ENCODE measurements at places on chromosomes 13 and 19.

GRCh38 chr13:112160558-112160957 lies 93.6 kb downstream of the SOX1 start:
- no peak for DNase-seq

- no peak for DNase-seq
These were observed 79.5 kb upstream of the ZNF835 start for GRCh38 chr19:56751078-56751489.

DNA sequence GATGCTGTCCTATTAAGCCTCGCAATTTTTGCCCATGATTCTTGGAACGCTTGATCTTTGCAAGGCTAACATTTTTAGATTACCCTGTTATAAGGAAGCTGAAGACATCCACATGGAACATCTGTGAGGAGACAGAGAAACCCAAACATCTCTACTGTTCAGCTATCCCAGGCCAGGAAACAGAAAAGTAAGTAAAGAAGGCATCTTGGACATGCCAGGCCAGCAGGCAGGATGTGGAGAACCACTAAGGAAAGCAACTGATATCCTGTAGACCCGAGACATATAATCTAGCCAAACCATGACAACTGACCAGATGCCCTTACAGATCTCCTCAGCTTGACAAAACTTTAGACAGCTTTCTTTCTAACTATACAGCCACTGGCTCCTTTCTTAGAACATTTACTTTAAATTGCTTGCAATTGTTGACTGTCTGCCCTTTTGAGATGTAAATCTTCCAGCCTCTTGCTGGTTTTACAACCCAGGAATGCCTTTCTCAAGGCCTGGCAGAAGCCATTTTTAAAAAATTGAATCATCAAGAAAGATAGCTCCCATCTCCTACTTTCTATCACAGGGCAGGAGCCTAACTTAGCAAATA lies 255.8 kb upstream of the DACH1 start:
- DNase-seq, result no peak

GRCh38 chr19:55640043-55640576 lies 692 bp upstream of the ZNF580 start:
- DNase-seq, result peak; percentile 81

DNA sequence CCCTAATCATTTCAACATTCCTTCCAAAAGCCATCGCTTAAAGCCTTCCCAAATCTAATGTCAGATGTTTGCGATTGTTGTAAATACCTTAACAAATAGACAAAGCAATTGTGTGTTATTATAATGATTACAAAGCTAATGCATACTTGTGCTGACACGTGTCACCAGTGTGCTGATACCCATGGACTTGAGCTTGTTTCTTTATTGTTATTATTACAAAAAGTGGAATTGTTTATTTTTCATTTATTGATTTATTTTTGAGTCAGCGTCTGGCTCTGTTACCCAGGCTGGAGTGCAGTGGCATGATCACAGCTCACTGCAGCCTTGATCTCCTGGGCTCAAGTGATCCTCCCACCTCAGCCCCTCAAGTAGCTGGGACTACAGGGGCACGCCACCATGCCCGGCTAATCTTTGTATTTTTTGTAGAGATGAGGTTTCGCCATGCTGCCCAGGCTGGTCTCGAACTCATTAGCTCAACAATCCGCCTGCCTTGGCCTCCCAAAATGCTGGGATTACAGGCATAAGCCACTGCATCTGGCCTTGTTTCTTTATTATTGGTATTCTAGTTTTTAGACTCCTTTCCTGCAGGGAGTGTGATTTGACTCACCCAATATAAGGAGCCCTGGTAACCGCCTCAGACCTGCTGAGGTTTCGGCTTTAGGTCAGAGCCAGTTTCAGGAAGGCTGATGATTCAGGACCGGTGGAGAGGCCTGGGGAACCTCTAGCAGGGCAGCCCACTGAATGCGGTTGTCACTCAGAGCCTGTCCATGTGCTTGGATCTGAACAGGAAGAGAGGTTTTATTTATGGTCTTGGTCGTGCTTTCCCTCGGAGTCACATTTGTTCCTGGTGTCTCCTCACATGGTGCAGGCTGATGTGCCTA lies 2.1 kb upstream of the FBXO17 start:
- no peak for DNase-seq

DNA sequence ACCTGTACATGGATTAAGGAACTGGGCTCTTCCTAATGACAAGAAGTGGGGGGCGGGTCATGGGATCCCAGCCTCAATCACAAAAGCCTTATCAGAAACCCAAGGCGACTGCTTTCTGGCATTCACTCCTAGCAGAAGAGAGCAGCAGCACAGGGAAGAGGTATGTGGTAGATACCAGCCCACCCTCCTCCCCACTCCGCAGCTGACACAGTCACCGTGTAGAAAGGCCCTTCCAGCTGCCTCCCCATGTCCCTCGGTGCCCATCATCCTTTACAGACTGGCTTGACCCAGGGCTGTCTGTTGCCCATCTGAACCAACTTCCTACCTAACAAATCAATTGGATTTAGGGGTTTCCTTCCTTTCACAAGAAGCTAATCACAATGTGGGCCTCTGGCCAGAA lies 3.1 kb upstream of the DHRS12 start:
- DNase-seq, result no peak

GRCh38 chr19:6890401-6890913 lies 3.1 kb downstream of the ADGRE1 start:
- DNase-seq, result peak; percentile 30

All from CD4-positive, alpha-beta T cell treated with Interleukin-10 for 1 hour (primary cell).